ENCODE measurements at places on chromosomes 12 and 14. TPM values are rescaled to one million over a fixed set of nuclear protein-coding genes. Genes with fewer than 3 reads are reported as not detected.

DNA sequence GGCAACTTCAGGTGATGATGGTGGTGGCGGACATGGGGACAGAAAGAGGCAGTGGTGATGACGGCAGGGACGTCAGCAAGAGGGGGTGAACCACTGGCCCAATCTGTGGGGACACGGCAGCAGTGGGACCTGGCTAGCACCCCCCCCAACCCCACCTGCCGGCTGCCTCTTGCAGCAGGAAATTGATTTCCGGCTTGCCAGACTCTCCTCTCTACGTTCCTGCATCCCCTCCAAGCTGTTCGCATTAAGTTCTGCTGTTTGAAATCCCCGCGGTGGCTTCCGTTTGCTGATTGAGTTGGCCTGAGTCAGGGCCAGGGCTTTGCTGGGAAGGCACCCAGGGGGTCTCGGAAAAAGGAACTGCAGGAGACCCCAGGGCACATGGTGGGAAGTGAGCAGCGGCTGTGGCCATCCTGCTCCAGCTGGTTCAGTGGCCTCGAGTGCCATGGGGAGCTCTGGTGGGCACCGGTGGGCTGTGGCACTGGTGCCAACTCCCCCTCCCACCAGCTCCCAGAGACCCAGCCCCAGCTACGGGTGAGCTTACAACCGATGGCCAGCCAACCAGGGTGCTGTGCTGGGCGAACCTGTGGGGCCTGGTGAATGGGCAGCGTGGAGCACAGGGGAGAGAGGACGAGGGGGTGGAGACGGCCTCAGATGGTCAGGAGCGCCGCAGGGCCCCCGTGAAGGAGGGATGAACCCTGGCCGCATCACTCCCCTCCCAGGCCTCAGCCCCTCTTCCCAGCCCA lies 14.6 kb upstream of the NUDT14 start:
- no peak overlapping the region for H3K27ac ChIP-seq
- no peaks in the 10 kb centered on the region for H3K27me3 ChIP-seq
- DNase-seq, result peak; percentile 58
- no peaks in the 10 kb centered on the region for H3K36me3 ChIP-seq

TCL1A gene
- total RNA-seq, result 52.1 TPM

- H3K27me3 ChIP-seq, result no peaks in the 10 kb centered on the region
- H3K4me1 ChIP-seq, result 0 out of 2 replicates have a peak, but pooled peaks cover 3% of the 10 kb centered on the region
- no peak overlapping the region for H3K4me3 ChIP-seq
- DNase-seq, result peak; percentile 81
Measured at GRCh38 chr14:75711105-75711795, 50.2 kb downstream of the TTLL5 start.

DNA sequence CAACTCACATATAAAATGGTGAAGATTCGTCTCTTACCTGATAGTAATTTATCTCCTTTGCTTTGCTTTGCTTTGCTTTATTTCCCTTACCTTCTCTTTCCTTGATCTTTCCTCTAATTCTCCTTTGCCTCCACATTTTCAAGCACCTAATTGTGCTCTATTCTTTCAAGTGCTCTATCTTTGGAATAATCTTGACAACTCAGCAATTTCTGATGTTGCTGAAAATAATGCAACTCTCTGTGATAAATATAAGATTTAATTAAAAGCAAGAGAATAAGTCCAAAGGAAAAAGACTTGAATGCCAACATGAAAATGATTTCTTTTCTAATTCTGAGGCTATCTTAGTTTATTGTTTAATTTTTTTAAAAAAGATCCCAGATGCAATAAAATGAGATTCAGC lies 139.5 kb upstream of the SYT1 start:
- H3K27ac ChIP-seq, result no peak overlapping the region
- H3K27me3 ChIP-seq, result no peaks in the 10 kb centered on the region
- H3K36me3 ChIP-seq, result no peaks in the 10 kb centered on the region
- H3K4me3 ChIP-seq, result no peak overlapping the region
- no peak for DNase-seq
- H3K4me1 ChIP-seq, result no peaks in the 10 kb centered on the region

CISTR gene
- not detected for total RNA-seq

- DNase-seq, result peak; percentile 65
- no peaks in the 10 kb centered on the region for H3K36me3 ChIP-seq
- no peak overlapping the region for H3K27ac ChIP-seq
- H3K4me3 ChIP-seq, result no peak overlapping the region
Measured at GRCh38 chr14:59150990-59151389, 37.5 kb upstream of the DAAM1 start.

- H3K4me1 ChIP-seq, result no peaks in the 10 kb centered on the region
- H3K27ac ChIP-seq, result no peak overlapping the region
- H3K27me3 ChIP-seq, result no peaks in the 10 kb centered on the region
- no peaks in the 10 kb centered on the region for H3K36me3 ChIP-seq
- DNase-seq, result no peak
- H3K4me3 ChIP-seq, result no peak overlapping the region
Measured at GRCh38 chr14:95040708-95041476, 116.4 kb downstream of the DICER1 start.

DNA sequence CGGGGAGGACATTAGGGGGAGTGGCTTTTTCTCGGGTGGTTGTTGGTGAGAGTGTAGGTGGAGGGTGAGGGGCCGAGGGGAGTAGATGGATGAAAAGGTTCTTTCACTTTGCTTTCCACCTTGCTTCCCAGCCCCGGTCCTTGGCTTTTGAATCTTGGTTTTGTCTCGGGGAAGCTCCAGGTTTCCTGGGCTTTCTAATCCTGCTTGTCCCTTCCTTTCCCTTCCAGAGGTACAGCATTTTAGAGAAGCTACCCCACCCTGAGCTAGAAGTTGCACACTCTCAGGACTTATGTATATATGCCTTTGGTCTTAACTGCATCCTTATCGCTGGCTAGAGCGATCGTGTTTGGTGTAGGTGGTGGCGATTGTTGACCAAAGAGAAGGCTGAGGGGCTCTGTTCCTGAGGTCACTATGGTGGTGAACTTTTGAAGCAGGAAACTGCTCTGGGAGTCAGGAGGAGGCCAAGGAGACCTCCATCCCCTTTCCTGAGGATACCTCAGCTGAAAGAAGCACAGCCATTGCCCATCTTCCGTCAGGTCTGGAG lies 862 bp downstream of the PIP4K2C start:
- H3K4me3 ChIP-seq, result peak overlapping the region; percentile 77
- H3K4me1 ChIP-seq, result peaks cover 21% of the 10 kb centered on the region
- no peaks in the 10 kb centered on the region for H3K36me3 ChIP-seq
- no peak overlapping the region for H3K27ac ChIP-seq
